ENCODE measurements at places on chromosomes 5 and 9.

- no peak for DNase-seq
Observed at GRCh38 chr9:71692337-71692736, 76.0 kb downstream of the CEMIP2 start.

GRCh38 chr9:93298498-93299417 lies 114.8 kb downstream of the WNK2 start:
- no peak for DNase-seq

DNA sequence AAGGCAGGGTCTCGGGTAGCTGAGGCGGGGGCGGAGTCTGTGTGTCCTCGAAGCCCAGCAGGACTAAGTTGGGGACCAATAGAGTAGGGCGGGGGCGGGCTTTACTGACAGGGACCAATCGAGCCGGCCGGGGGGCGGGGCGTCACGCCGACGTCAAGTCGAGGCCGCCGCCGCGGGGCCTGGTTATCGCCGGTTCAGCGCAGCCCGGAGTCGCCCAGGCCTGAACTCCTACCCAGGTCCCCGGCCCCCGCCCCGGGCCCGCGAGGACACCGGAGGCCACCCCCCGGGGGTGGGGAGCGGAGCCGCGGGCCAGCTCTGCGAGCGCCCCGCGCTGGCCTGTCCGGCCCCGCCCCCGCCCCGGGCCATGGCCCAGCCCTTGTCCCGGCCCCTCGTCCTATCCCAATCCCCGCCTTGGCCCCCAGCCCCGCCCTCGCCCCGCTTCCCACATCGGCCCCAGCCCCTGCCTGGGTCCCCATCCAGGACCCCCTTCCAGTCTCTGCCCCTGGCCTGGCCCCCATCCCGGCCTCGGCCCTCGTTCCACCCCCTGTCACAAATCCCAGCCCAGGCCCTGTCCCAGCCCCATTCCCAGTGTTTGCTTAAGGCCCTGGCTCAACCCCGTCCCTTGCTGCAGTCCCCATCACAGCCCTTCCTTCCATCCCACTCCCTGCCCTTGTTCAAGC lies at the start of gene TMEM8B:
Gene TMEM8B, plus strand, starts transcription at position 145 of the 680 bp plus-strand sequence. Its CDS starts 220 bp downstream, at position 365.
- DNase-seq, result peak; percentile 93

GRCh38 chr5:9437741-9438240 lies 108.1 kb downstream of the SEMA5A start:
- DNase-seq, result no peak

- DNase-seq, result no peak
Observed at GRCh38 chr5:179185256-179185940, 125.2 kb downstream of the ZNF354C start.

DNA sequence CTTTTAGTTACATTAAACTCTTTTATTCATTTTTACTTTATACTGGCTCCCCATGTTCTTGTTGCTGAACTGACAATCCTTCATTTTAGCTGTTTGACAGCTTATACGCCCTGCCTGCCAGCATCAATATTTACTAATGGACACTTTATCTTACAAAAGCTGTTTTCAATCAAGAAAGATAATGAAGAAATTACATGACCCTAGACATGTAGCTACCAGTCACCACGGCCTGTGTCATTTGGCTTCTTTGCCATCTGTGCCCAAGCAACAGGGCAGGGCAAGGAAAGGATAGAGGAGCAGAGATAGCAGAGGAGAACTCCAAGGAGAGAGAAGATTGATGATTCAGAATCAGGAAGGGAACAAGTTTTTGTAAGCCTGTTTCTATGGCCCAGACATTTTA lies 647.3 kb downstream of the BRINP1 start:
- no peak for DNase-seq
